ENCODE measurements at places on chromosomes 16 and 17. TPM values are rescaled to one million over a fixed set of nuclear protein-coding genes. Genes with fewer than 3 reads are reported as not detected.

DNA sequence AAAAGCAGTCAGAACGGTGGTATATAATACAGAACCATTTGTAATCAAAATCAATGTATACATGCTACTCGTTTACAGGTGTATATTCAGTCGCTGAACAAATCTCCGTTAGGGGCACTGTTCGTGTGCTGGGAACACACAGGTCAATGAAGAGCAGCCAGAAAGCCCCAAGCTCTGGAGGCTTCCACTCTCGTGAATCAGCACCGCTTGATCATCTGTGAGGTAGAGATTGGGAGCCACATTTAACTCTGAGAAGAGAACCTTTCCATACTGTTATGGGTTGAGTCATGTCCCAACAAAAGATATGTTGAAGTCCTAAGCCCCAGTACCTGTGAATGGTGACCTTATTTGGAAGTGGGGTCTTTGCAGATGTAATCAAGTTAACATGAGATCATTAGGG lies 5.4 kb upstream of the CYTH1 start:
- no peak for DNase-seq

- DNase-seq = no peak
Observed at GRCh38 chr17:77145612-77146245, 5.0 kb downstream of the SEC14L1 start.

DNA sequence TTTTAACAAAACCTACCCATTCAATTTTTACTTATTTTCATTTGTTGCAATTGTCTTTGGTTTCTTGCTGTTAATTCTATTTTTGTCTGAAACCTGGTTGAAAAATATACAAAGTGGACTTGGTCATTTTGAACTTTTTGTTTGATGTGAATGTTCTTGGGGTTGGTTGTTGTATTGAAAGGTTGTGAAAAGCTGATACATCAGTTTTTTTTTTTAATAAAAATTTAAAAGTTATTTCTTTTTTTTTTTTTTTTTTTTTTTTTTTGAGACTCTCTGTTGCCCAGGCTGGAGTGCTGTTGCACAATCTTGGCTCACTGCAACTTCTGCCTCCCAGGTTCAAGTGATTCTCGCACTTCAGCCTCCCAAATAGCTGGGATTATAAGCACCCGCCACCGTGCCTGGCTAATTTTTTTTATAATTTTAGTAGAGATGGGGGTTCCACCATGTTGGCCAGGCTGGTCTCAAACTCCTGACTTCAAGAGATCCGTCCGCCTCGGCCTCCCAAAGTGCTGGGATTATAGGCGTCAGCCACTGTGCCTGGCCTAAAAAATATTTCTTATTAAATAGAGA lies 28.9 kb downstream of the WIPF2 start:
- no peak for DNase-seq

Gene SMIM5
- 5.7 TPM for polyA plus RNA-seq

DNA sequence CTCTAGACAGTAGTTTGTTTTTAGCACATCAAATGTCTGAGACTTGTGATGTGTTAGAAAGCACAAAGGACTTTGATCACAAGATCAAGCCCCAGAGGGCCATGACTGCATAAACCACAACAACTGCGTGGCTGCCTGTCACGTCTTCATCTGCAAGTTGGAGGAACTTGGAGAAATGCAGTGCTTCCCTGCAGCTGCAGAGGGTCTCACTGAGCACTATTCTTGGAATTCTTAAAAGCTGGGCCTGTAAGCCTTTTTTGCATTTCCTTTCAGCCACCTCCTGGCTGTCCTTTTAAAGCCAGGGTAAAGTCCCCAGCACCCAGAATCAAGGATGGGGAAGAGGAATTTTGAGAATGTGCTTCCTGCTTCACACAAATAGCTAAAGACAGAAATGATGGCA lies 431.3 kb downstream of the MAF start:
- no peak for DNase-seq

Gene CHD3
- 213 TPM for polyA plus RNA-seq

- DNase-seq = no peak
Observed at GRCh38 chr16:1895949-1896675, 22.1 kb downstream of the HS3ST6 start.

- no peak for DNase-seq
Observed at GRCh38 chr16:66840883-66841282, 3.3 kb upstream of the CA7 start.

Gene CD300C
- polyA plus RNA-seq = 0.54 TPM

DNA sequence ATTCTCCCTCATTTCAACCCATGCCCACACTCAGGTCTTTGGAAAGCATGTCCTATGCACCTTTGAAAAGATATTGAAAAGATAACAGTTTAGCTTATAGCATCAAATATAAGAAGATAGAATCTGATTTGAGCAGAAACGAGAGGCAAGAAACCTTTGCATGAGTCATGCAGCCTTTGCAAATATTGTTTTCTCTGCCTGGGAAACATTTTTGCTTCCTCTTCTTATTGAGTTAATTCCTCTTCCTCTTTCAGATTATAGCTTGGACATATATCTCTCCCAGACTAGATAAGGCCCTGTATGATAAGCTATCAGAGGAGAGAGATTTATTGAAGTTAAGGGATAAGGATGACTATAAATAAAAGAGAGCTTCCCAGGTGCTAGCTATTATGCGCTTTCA lies 46.1 kb upstream of the KCNJ2 start:
- no peak for DNase-seq

- no peak for DNase-seq
Observed at GRCh38 chr17:79695293-79695790, 35.4 kb upstream of the ENPP7 start.

DNA sequence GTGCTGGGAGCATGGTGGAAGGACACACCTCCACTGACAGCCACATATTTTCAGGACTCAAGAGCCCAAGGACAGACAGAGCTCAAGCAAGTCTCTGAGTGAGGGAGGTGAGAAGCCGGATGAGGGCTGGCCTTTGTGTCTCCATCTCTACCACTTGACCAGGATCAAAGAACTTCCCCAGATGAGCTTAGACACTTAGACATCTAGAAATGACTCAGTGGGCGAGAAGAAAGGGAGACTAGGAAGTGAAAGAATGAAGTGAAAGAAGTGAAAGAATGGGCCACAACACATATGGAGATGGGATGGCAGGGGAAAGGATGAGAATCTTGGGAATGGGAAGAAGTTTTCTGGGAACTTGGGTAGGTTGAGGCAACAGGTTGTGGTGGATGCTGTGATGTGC lies 274.9 kb upstream of the CCL2 start:
- DNase-seq = no peak

DNA sequence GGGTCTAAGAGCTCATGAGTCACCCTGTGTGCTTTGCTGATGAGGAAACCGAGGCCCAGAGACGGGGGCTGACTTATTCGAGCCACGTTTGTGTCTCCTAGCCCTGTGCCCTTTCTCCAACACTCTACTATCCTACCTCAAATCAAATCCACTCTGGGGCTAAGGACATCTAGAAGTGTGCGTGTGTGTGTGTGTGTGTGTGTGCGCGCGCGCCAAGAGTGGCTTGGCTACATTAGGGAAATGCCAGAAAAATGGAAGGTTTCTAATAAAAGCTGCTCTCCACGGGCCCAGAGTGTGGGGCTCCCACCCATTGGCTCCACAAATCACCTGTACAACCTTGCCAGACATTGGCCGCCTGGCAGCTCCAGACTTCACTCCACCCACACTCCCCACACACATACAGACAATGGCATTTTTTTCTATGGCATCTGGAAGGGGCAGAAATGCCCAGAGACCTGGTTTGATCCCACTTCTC lies 30.3 kb upstream of the PHOSPHO1 start:
- DNase-seq = no peak

Gene JPT1
- 104 TPM for polyA plus RNA-seq

DNA sequence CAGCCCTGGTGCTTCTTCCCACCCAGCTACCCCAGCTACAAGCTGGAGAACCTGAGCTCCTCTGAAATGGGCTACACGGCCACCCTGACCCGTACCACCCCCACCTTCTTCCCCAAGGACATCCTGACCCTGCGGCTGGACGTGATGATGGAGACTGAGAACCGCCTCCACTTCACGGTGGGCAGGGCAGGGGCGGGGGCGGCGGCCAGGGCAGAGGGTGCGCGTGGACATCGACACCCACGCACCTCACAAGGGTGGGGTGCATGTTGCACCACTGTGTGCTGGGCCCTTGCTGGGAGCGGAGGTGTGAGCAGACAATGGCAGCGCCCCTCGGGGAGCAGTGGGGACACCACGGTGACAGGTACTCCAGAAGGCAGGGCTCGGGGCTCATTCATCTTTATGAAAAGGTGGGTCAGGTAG lies 3.6 kb downstream of the GAA start:
- no peak for DNase-seq

DNA sequence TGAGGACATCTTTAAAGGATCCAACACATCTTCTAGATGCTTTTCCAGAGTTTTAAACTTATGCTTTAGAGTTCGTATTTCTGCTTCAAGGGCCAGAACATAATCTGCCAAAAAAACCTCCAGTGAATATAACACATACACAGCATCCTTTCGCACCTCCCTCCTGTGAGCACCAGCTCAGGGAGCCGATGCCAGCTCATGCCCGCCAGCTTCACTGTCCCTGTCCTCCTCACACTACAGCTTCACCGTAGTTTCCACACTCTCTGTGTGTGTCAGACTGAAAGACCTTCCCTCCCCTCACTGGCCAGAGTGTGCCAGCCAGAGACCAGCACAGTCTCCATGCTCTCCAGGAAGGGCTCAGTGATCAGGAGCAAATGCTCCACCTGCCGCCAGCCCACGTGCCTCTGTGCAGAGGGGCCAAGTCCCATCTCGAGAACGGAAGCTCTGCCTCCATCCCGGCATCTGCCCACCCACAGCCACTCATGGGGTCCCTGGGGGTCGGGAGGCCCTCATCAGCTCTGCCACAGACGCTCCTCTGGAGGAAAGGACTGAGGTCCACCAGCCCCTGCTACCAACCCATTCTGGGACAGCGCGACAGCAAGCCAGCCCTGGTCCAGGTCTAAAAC lies 40.8 kb downstream of the CCDC57 start:
- DNase-seq = no peak

Gene OR4D1
- polyA plus RNA-seq = 0.03 TPM

DNA sequence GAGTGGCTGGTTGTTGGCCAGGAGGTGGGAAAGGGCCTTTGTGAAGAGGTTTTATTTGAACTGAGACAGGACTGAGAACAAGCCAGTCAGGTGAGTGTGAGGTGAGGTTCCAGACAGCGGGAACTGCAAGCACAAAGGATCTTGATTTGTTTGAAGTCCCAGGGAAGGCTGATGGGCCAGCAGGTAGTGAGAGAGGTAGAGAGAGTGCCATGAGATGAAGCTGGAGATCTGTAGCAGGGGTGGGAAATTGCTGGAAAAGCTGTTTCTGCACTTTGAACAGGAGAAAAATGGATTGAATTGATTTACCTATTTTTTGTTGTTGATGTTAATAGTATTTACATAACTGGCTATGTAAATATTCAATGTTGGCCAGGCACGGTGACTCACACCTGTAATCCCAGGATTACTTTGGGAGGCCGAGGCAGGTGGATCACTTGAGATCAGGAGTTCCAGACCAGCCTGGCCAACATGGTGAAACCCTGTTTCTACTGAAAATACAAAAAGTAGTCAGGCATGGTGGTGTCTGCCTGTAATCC lies 7.7 kb upstream of the DCTPP1 start:
- DNase-seq = no peak

Gene MYOCD
- polyA plus RNA-seq = 5.4 TPM

Gene HCRT
- polyA plus RNA-seq = not detected

Gene SOX8
- 2.9 TPM for polyA plus RNA-seq

Gene CLEC10A
- 0.89 TPM for polyA plus RNA-seq

Gene NOL3
- 4.9 TPM for polyA plus RNA-seq

DNA sequence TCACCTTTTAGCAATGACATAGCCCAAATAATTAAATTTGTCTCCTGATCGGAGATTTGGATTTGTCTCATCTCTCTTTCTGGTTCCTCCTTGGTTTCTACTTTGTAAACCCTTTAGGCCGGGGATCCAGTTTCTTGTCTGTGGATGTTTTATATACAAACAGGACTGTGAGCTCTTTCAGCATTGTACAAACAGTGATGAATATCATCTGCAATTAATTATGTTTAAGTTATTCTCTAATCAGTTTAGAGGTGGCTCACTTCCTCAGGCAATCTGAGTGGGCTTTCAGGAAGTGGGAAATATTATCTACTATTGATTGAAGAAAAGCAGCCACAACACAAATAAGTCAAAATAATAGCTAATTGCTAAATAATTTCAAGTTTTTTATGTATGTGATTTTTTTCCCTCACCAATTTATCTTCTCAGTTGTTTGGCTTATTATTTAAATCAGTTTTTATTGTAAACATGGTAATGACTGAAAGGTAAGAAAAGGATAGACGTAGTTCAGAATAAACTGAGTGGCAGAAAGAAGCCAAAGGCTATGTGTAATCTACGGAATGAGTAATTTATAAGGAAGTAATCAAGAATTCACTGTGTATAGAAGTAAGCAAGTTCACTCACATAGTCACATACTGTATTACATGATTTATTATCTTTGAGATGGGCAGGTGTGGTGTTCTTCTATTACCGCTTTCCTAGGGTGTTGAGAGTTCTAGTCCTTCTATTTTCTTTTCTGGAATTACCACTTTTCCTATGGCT lies 3.4 kb upstream of the ABCC11 start:
- DNase-seq = no peak

DNA sequence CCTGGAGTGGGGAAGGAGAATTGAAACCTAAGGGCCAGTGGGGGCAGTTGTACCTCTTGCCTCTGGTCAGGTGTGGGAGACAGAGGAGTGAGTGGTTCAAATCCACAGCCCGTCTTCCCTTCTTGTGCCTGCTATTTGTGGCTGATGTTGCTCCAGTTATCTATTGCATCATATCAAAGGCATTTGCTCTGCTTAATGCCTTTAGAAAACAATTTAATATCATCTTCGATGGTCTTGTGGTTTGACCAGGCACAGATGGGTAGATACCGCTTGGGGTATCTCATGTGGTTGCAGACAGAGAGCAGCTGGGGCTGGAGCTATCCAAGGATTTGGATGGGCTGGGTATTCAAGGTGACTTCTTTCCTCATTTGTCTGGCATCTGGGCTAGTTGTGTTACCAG lies 376.1 kb upstream of the RBFOX1 start:
- DNase-seq = no peak

GRCh38 chr16:11333702-11334101 lies 11.6 kb upstream of the RMI2 start:
- DNase-seq = no peak

Gene GPR142
- polyA plus RNA-seq = 0.11 TPM

Gene SPATA22
- polyA plus RNA-seq = 0.65 TPM

Gene BCAS3
- polyA plus RNA-seq = 27.0 TPM

DNA sequence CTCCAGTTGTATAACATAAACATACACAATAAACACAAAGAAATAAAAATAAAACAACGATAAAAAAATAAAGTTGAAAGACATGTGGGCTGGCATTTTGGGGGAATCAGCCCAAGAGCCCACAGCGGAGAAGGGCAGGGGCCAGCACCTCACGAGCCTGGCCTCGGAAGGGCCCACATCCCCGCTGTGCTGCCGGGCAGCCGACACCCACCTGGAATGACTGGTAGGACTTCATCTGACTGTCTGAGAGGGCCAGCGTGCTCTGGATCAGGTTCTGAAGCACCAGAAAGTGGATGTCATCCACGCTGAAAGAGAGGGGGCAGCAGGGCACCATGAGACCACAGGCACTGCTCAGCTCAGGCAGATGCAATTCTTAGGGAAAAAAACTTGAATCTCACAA lies 73.5 kb downstream of the GTF3C1 start:
- no peak for DNase-seq

Gene CHST4
- 0.29 TPM for polyA plus RNA-seq

- no peak for DNase-seq
Observed at GRCh38 chr16:85536073-85536410, 77.1 kb upstream of the GSE1 start.

- DNase-seq = no peak
Observed at GRCh38 chr16:8673611-8674412, 605 bp upstream of the ABAT start.

Gene TMEM204
- polyA plus RNA-seq = 15.9 TPM

Gene SDR42E1
- 13.2 TPM for polyA plus RNA-seq

Data from renal cortex interstitium (tissue), 15 donors.